ENCODE measurements at places on chromosomes 11 and 22.

DNA sequence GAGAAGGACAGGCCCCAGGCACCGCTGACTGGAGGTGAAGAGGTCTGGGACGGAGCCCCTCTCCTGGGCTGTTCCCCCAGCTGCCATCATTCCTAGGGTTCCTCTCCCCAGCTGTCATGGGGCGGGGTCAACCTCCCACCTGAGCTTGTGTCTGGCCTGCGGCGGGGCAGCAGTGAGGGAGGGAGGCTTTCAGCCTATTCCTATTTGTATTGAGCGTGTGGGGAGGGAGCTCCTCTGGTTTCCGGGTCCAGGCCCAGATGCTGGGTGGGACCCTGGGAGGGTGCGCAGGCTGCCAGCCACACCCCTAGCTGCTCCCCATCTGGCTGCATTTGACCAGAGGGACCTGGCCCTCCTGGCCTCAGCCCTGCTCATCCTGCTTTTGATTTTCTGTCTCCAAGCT, 13.7 kb downstream of the TSPAN4 start:
- DNase-seq: no peak

DNA sequence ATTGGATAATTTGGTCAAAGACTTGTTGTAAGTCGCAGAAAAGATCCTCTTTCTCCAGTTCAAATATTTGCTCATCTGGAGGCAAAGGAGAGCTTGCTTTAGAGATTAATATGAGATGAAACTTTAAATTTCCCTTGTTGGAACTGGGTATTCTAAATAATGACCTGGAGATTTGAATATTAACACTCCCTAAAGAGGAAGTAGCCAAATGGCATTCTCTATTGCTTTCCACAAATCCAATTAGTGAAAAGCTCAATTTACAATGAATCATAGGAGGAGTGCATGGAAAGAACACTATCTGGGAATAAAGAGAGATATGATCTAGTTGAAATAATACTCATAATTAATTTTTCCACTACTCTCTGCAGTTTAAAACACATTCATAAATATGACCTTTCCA, 641.6 kb upstream of the TENM4 start:
- DNase-seq: no peak

GRCh38 chr11:98725471-98725870, 295.3 kb upstream of the CNTN5 start:
- DNase-seq: no peak

GRCh38 chr22:49160261-49161001, 667.2 kb downstream of the BRD1 start:
- DNase-seq: no peak

DNA sequence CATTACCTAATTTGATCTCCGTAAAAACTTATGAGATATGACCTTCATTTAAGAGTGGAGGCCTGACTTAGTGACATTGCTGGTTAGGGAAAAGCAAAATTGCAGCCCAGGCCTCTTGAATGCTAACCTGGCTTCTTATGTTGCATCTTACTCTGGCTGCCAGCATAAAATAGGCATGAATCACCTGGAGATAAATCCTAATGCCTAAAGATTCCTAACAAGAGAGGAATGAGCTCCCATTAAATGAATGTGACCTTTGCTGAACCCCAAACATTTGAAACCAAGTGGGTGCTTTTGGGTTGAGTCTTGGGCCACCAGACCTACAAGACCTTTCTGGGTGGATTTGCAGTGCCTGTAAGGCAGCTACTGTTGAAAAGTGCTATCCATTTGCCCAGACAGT, 1145.6 kb upstream of the TENM4 start:
- DNase-seq: no peak

- peak; percentile 32 for DNase-seq
Measured at GRCh38 chr11:34052608-34053160, 1.2 kb downstream of the CAPRIN1 start.

- no peak for DNase-seq
Measured at GRCh38 chr11:33598426-33599069, 102.1 kb downstream of the C11orf91 start.

DNA sequence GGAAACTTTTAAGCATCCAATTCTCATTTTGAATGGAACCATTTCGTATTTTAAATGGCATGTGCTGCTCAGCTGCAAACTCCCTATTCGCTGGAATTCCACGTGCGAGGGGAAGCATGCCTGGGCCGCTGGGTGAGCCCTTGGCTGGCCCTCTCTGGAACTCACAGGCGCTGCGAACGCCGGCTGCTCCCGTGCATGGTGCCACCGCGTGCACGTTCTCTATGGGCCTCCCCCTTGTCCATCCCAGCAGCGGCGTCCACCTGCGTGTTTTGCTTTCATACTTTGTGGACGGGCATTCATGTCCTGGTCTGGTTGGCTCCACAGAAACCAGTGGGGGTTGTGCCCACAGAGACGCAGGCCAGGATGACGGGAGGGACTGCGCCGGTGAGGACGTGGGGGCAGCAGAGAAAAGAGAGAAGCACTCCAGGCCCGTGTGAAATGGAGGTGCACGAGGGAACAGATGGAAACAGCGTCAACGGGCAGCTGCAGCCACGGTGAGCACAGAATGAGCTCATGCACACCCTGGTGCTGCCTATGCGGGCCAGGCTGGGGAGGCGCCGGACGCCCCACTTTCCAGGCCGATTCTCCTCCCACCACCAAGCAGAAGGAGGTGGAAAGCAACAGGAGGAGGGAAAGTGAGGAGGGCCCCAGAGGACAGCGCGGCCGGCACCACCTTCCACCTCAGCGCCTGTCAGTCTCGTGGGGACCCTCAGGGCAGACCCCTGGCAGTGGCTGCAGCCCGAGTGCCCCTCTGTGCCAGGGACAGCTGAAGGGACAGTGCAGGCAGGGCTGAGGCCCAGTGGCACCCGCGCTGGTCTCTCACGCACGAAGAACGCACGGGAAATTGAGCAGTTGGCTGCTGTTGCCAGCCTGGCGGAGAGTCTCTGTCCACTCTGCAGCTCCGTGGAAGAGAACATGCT, 29.1 kb downstream of the TOLLIP start:
- no peak for DNase-seq

DNA sequence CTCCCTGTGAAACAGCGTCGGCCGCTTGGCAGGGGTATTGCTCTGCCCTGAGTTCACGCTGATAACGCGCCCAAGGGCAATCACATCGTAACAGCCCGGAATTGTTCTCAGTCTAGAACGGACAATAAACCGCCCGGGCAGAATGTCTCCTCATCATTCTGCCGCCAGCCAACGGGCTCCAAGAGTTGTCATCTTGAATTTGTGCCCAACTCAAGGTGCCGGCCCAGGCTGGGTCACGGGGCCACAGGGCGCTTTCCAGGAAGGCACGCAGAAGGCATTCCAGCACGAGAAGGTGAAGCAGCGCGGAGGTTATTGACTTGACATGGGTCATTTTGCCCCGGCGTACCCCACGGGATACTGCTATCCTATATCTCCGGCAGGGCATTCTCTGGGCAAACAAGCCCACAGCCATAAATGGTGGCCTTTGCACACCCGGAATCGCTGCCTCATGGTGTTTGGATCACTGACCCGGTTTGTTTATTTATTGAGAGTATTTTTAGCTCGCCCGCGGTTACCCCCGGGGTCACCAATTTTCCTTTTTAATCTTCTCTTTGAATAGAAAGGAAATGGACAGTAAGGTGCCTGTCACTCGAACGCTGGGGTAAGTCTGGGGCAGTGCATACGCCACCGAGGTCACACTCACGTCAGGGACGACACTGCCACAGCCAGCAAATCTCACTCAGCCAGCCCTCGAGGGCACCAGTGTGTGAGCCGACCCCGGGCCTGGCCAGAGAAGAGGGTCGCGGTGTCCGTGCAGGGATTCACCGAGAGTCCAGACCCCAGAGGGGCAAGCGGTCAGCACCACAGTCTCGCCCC, 72.4 kb upstream of the FGF3 start:
- no peak for DNase-seq

DNA sequence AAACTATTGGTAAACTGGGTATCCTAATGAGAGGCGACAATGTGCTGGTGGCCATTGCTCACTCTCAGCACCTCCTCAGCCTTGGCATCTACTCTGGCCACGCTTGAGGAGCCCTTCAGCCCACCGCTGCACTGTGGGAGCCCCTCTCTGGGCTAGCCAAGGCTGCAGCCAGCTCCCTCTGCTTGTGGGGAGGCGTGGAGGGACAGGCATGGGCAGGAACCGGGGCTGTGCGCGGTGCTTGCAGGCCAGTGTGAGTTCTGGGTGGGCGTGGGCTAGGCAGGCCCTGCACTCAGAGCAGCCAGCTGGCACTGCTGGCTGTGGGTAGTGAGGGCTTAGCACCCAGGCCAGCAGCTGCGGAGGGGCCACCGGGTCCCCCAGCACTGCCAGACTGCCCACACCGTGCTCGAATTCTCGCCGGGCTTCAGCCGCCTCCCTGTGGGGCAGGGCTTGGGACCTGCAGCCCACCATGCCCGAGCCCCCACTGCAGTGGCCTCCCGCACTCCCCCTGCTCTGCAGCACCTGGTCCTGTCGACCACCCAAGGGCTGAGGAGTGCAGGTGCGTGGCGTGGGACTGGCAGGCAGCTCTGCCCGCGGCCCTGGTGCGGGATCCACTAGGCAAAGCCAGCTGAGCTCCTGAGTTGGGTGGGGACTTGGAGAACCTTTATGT, 575.9 kb upstream of the ANO3 start:
- DNase-seq: no peak

- DNase-seq: no peak
Measured at GRCh38 chr11:95268391-95268790, 37.4 kb upstream of the SESN3 start.

GRCh38 chr11:69560141-69560790, 78.8 kb downstream of the LINC01488 start:
- no peak for DNase-seq

DNA sequence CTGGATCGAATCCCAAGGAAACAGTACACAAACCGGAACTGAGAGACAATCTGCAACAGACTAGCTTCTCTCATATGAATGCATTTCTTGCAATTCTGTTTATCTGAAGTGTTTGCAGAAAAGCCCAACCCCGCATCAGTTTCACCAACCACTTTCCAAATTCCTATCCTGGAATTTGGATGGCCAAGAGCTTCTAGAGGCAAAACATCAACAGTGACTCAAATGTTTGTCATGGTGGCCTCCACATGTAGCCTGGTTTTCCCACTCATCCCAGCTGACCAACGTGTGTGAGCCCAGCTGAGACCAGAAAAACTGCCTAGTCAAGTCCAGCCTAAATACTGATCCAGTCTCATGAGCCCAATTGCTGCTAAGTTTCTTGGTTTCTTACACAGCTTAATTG, 8.3 kb upstream of the MIEF1 start:
- DNase-seq: no peak

GRCh38 chr22:26170112-26170492, 840 bp downstream of the SEZ6L start:
- DNase-seq: no peak

GRCh38 chr22:31176923-31177322, 16.9 kb downstream of the RNF185 start:
- no peak for DNase-seq

DNA sequence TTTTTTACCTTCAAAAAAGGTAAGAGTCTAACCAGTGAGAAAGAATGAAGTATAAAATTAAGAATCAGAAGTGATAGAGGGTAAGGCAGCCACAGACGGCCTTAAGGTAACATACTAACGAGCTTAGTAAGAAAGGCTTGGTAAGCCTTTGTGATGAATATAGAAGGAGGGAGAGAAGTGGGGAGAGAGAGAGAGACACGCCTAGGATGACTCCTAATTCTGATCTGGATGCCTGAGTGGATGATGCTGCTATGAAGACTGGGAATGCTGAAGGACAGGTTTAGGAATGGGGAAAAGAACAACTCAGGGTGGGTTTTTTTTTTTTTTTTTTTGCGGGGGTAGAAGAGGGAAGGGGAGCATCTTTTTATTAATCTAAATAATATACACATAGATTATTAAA, 4.8 kb downstream of the FBXO3 start:
- no peak for DNase-seq

- DNase-seq: no peak
Measured at GRCh38 chr11:92979176-92979575, 9.7 kb downstream of the MTNR1B start.

- no peak for DNase-seq
Measured at GRCh38 chr11:66316849-66317251, at the start of gene CD248. Gene CD248 (minus strand): TSS chr11:66317044. CDS start chr11:66317027, 17 bp downstream.

DNA sequence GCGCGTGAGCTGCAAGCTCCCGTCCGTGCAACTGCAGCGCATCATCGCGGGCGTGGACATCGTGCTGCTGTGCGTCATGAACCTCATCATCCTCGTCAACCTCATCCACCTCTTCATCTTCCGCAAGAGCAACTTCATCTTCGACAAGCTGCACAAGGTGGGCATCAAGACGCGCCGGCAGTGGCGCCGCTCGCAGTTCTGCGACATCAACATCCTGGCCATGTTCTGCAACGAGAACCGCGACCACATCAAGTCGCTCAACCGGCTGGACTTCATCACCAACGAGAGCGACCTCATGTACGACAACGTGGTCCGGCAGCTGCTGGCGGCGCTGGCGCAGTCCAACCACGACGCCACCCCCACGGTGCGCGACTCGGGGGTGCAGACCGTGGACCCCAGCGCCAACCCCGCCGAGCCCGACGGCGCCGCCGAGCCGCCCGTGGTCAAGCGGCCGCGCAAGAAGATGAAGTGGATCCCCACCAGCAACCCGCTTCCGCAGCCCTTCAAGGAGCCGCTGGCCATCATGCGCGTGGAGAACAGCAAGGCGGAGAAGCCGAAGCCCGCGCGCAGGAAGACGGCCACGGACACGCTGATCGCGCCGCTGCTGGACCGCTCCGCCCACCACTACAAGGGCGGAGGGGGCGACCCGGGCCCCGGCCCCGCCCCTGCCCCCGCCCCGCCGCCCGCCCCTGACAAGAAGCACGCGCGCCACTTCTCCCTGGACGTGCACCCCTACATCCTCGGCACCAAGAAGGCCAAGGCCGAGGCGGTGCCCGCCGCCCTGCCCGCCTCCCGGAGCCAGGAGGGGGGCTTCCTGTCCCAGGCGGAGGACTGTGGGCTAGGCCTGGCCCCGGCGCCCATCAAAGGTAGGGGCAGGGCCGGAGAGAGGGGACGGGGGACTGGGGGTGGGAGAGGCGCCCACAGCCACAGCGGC, 7.3 kb downstream of the PANX2 start:
- no peak for DNase-seq

DNA sequence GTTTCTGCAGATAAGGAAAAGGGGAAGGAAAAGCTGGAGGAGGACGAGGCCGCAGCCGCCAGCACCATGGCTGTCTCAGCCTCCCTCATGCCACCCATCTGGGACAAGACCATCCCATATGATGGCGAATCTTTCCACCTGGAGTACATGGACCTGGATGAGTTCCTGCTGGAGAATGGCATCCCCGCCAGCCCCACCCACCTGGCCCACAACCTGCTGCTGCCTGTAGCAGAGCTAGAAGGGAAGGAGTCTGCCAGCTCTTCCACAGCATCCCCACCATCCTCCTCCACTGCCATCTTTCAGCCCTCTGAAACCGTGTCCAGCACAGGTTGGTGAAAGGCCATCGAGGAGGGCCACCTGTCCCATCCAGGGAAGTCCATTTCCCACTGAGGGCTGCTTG, 5.6 kb downstream of the TEF start:
- DNase-seq: no peak
